ENCODE measurements at places on chromosomes 11 and 22. TPM values are rescaled to one million over a fixed set of nuclear protein-coding genes. Genes with fewer than 3 reads are reported as not detected.
A peak's percentile ranks its signal among the peaks of the same experiment; 100 is the strongest.

CATSPERZ gene
- total RNA-seq, result not detected

SPTBN2 gene
- 1.5 TPM for total RNA-seq

OR2AT4 gene
- not detected for total RNA-seq

MS4A3 gene
- total RNA-seq, result not detected

SHISAL1 gene
- 0.35 TPM for total RNA-seq

EIF3F gene
- 235 TPM for total RNA-seq

SYT13 gene
- total RNA-seq, result not detected

OR52E8 gene
- not detected for total RNA-seq

GNG3 gene
- total RNA-seq, result 0.27 TPM

DNA sequence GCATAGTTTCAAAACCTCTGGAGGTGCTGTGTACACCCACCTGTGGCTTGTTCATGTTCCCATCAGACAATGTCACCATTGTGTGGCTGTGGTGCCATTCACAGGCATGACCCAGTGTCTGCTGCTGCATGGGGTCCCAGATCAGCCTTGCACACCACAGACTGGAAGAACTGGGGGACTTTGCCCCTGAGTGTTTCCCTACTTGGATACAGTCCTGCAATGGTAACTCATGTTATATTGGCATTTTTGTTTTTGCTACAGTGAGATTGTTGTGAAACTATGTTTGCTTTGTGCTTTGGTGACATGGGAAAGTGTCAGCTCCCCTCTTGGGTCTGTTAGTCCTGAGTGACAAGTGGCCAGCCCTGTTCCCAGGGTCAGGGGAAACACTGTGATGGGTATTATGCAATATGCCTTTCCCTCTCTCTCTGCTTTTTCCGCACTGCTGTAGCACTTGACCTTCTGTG, 108.8 kb downstream of the NAV2 start:
- DNase-seq, result no peak

DNA sequence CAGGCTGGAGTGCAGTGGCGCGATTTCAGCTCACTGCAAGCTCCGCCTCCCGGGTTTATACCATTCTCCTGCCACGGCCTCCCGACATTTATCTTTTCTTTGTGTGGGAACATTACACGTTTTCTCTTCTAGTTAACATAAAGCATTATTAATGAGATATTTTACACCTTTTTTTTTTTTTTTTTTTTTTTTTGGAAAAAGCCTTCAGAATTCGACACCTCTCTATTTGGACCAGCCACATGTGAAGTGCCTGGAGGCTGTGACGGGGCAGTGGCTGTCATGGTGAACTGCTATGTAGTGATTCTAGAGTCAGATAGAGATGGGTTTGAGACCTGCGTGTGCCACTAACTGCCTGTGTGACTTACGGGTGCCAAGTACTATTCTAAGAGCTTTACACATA, 64.3 kb downstream of the SMIM38 start:
- DNase-seq, result no peak

DNA sequence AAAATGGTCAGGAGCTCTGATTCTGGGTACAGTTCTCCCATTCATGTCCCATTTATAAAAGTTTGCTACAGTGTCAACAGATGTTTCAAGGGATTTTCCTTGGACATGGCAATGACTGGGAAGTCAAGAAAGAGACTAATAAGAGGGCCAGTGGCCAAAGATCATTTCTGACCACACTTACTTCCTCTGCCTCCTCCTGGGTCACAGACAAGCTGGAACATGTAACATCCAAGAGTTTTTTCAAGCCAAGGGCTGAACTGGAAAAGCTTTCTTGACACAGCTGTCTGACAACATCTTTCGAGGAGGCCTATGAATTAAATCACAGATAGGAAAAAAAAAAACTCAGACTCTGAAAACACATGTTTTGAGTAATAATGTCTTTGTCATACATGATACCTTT, 8.7 kb downstream of the COMMD9 start:
- no peak for DNase-seq

GRCh38 chr11:43923406-43924111, 18.9 kb upstream of the C11orf96 start:
- no peak for DNase-seq

DNA sequence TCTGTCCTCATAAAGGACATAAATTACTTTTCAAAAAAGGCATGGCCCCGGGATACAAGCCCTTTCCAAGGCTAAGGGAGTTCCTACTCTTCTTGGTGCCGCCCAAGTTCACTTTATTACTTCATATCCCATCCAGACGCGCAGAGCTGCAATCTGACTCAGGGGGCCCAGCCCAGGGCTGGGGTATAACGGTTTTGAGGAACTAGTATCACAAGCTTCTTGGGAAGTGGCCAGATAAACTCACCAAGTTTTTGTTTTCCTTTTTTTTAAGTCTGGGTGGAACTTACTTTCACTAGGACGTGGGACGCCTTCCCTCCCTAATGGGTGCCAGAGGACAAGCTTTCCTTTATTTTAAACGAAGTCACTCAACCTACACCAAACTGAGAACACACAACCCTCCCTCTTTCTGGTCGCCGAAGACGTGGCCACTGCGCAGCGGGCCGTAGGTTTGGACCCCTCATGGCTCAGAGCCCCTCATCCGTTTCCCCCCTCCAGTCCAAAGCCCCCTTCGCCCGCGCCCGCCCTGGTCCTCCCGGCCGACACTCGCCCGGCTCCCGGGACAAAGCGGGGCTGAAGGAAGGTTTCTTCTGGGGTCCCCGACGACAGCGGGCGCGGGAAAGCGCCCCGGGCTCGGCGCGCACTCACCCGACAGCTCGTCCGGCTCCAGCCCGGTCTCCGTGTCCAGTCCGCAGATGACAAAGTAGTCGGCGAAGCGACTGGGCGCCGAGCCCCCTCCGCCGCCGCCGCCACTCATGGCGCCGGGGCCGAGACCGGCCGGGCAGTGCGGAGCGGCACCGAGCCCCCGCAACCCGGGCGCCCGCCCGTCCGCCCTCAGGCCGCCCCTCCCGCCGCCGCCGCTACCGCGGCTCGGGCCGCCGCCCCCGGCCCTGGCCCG, 587 bp downstream of the DENND5A start:
- peak; percentile 55 for DNase-seq

GRCh38 chr22:33451866-33452469, 393.8 kb upstream of the SYN3 start:
- DNase-seq, result no peak

DNA sequence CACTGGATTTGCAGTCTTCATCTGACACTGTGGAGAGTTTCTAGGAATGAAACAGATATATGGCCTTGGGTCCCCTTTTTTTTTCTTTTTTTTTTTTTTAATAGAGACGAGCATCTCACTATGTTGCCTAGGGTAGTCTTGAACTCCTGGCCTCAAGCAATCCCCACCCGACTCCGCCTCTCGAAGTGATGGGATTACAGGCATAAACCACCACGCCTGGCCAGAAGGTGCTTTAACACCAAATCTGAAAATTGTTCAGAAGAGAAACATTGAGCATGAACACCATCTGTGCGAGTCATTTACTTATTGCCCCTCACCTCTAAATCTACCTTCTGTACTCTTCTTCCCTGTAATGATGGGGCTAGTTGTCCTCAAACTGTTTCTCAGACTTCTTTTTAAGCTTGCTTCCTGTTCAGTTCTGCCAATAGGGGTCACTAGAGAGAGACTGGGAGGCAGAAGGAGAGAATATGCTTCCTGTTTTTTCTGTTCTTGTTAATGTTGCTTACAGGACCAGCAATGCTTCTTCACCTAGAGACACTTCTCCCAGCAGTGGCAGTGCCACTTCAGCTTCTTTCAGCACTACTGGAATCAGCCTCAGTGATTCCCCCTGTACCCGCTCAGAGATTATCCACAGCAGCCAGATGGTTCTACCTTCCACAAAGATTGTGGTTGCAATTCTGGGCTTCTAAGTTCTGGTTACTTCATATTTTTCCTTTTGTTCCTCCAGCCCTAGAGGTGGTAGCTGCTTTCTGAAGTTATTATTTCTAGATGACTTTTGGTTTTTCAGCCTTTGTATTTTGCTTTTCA, 20.8 kb upstream of the ZBED5 start:
- no peak for DNase-seq

DNA sequence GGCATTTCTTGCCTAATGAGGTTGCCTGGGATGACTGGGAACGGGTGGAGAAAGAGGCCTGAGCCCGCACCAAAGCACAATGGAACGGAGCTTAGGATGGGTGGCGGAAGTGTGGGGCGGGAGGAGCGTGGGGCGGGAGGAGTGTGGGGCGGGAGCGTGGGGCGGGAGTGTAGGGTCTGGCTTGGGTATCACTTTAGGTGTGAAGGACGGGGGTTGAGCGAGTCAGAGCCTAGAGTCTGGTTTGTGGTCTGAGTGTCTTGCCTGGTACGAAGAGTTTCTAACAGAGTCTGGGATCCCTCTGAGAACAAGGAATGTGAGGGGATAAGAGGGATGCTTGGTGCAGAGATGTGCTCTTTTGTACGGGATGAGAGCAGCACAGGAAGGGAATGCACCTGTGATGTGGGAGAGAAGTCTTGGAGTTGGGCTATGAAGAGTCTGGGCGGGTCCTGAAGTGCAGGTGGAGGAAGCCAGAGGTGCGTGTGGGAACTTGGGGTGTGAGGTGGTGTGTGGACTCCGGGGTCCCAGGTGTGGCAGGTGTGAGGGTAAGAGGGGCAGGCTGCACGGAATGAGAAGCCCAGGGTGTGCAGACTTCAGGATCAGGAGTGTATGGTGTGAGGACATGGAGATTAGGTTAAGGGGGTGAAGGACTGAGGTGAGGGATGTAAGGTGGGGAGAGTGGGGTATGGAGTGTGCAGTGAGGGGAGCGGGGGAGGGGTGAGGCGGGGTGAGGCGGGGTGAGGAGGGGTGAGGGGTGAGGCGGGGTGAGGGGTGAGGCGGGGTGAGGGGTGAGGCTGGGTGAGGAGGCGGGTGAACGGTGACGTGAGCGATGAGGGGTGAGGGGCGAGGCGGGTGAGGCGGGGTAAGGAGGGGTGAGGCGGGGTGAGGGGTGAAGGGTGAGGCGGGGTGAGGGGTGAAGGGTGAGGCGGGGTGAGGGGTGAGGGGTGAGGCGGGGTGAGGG, 1.0 kb downstream of the SYCE3 start:
- DNase-seq, result no peak

DNA sequence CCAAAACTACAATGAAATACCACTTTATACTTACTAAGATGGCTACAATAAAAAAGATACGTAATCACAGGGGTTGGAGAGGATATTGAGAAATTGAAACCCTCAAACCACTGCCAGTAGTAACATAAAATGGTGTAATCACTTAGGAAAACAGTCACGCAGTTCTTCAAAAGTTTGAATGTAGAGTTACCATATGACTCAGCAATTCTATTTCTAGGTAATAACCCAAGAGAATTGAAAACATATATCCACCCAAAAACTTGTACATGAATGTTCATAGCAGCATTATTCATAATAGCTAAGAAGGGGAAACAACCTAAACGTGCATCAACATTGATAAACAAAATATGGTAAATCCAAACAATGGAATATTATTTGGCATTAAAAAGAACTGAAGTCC, 24.4 kb upstream of the PSMA1 start:
- DNase-seq, result no peak

DNA sequence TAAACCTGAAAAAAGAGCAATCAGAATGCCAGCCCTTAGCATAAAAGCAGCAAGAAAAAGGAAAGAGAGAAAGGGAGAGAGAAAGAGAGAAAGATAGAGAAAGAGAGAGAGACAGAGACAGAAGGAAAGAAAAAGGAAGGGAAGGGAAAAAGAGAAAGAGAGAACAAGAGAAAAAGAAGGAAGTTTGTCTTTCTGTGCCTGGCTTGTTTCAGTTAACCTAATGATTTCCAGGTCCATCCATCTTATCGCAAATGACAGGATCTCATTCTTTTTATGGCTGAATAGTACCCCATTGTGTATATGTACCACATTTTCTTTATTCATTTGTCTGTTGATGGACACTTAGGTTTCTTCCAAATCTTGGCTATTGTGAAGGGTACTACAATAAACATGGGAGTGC, 230.8 kb downstream of the GUCY1A2 start:
- no peak for DNase-seq

DNA sequence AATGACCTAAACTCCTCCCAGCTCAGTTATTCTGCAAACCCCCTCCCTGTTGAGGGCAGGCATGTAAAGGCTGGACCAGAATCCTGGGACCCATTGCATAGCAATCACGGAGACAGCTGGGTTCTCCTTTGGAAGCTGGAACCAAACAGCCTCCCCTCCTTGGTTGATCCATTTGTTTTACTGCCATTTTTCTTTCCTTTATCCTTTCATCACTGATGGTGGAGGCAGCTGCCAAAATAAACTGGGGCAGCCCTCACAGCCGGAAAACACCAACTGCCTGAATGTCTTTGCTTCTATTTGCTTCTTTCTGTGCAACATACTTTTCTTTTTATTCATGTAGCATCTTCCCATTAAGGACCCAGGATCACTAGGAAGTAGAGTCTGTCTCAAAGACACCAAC, 150.0 kb upstream of the SYT13 start:
- no peak for DNase-seq

DNA sequence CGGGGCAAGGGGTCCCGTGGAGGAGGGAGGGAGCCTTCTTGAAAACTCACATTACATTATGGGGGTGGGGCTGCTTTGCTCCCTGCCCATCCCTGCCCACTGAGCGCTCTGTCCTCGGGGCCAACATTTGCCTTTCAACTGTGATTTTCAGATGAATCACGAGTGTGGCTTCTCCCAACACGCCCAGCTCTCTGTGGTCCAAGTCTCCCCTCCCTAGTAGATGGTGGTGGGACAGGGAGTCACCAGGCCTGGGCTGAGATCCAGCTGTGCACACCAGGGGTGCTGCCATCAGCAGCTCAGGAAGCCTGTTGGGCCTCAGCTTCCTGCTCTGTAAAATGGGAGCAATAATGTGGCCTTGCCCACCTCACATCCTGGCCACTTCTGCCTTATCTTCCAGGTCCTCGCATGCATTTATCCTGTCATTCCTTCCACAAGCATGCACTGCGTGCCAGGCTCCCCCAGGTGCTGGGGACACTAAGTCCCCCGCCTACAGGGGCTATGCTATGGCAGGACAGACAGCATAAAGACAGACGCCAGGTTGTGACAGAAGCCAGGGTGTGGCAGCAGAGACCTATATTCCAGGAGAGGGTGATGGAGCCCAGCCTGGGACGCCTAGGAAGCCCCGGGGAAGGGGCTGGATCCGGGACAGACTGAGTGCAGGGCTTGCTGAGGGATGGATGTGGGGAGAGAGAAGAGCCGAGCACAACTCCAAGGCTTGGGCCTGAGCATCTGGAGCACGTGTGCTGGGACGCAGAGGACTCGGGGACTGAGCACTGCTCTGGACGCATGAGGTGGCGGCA, 30.5 kb downstream of the NFAM1 start:
- no peak for DNase-seq

GRCh38 chr22:37404091-37404490, 23.2 kb downstream of the ELFN2 start:
- DNase-seq, result no peak
